ENCODE measurements at places on chromosomes 1 and 21.

- no peak for DNase-seq
Observed at GRCh38 chr1:202075389-202075788, 47.3 kb upstream of the GPR37L1 start.

DNA sequence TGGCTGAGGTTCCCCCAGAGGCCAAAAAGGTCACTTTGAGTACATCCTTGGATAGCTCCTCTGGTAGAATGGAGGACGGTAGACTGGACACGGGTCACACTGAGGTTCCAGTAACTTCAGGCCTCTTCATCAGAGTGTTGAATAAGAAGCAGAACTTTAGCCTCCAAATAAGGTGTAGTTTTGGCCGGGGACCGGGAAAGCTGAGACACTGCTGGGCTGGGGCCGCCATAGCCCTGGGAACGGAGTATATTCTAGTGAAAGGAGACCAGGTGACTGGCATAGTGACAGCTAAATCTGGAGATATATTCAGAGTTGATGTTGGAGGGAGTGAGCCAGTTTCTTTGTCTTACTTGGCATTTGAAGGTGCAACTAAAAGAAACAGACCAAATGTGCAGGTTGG lies 84.1 kb downstream of the EVA1C start:
- no peak for DNase-seq

GRCh38 chr1:22826604-22827580 lies 116.3 kb downstream of the EPHB2 start:
- DNase-seq: no peak

- DNase-seq: no peak
Observed at GRCh38 chr1:174079796-174080195, 57.6 kb upstream of the RC3H1 start.

DNA sequence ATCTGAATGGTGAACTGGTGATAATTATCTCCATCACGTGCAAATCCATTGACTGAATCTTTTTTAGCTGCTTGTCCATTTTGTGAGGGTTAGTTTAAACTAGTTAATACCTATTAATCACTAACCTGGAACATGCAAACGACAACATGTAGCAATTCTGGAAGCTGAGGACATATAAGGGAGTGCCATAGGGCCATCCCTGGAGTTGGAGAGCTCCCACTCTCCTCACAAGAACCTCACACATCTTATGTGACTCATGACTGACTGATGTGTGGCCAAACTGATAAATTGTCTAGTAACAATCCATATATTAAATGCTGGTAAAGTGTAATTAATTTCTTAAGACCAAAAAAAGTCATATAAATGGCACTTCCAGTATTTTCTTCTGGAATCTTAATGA lies 62.9 kb upstream of the HOOK1 start:
- no peak for DNase-seq

All from activated CD4-positive, alpha-beta memory T cell treated with anti-CD3 and anti-CD28 coated beads for 36 hours (primary cell).